Renal cortical epithelial cell (primary cell): ENCODE measurements at places on chromosomes 5 and 9.

DNA sequence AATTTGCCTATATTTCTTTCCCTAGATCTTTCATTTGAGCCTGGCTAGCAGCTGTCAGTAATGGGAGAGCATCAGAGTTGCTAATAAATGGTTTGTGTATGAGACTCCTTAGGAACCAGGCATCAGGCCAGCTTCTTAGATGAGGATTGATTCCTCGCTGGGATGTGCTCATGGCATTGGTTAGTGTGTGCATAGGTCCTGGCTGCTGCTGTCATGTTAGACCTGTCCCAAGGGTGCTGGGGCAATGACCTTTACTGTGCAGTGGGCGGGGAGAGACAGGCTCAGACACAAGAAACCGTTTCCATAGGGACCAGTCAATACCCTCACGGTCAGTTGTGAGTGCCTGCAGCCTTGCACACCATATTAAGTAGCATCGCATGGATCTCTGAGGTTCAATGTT, 112.3 kb upstream of the NR3C1 start:
- DNase-seq: no peak

- DNase-seq: peak; percentile 53
Observed at GRCh38 chr5:157994906-157995519, 136.1 kb upstream of the CLINT1 start.

DNA sequence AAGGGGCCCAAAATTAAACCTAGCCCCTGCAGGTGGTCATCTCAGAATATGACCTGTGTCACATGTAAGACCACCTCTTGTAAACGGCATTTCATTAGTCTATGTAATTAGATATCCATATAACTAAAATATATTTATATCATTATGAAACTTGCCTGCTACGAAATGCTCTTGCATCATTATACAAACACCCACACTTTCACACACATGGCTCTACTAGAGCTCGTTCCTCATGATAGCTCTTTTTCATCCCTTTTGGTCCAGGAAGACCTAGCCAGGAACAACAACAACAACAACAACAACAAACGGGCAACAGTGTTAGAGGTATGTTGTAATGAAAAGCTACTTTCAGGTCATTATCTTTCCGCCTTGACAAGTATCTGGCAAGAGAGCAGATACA, 58.6 kb downstream of the LHFPL2 start:
- DNase-seq: no peak

- DNase-seq: peak; percentile 100
Observed at GRCh38 chr5:125484742-125485641, 738.6 kb upstream of the ZNF608 start.

- DNase-seq: no peak
Observed at GRCh38 chr9:37370968-37371563, 51.4 kb upstream of the GRHPR start.

DNA sequence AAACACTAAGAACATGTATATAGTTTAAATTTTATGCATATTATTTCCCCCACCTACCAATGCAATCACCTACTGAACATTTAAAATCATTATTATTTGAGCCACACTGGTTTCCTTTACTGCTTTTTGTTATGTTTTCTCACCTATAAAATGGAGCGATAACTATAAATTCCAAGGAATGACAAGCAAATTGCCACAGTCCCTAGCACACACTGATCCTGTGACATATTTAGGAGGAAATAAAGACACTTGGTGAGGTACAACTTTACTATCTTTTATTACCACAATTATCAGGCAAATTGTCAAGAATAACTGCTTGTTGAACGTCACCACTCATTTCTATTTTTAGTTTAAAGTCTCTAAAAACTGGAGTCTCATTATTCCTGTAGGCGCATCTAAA, 1693.6 kb downstream of the EFNA5 start:
- DNase-seq: no peak

DNA sequence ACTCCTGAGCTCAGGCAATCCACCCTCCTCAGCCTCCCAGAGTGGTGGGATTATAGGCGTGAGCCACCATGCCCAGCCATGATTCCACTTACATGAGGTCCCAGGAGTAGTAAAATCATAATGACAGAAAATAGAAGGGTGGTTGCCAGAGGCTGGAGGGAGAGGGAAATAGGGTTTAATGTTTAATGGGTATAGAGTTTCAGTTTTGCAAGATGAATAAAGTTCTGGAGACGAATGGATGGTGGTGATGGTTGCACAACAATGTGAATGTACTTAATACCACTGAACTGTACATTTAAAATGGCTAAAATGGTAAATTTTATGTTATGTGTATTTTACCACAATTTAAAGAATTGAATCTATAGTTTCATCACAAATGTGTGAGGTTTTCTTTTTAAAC, 146.5 kb upstream of the ABCA1 start:
- DNase-seq: peak; percentile 53

DNA sequence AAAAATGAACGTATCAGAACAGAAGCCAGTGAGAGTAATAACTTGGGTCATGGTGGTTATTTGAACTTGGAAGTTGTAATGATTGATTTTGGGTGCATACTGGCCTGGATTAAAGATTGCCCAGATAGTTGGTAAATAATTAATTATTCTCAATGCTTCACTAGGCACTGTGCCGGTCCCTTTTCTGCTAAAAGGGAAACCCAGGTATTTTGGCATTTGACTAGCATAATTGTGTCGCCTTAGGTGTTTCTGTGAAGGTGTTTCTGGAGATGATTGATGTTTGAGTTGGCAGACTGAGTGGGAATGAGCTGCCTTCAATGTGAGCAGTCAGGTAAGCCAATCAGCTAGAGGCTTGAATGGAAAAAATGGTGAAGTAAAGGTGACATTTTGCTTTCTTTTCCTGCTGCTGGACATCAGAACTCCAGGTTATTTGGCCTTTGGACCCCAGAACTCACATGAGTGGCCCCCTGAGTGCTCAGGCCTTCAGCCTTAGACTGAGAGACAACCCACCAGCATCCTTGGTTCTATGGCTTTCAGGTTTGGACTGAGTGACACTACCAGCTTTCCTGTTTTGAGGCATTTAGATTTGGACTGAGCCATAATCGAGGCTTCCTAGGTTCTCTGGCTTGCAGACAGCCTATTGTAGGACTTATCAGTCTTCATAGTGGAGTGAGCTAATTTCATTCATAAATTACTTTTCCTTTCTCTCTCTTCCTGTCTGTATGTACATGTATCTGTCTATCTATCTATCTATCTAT, 120.7 kb upstream of the PAPPA start:
- DNase-seq: peak; percentile 94

- no peak for DNase-seq
Observed at GRCh38 chr9:133518200-133518599, 6.6 kb downstream of the MYMK start.

- no peak for DNase-seq
Observed at GRCh38 chr9:134346840-134347583, 20.8 kb downstream of the RXRA start.

DNA sequence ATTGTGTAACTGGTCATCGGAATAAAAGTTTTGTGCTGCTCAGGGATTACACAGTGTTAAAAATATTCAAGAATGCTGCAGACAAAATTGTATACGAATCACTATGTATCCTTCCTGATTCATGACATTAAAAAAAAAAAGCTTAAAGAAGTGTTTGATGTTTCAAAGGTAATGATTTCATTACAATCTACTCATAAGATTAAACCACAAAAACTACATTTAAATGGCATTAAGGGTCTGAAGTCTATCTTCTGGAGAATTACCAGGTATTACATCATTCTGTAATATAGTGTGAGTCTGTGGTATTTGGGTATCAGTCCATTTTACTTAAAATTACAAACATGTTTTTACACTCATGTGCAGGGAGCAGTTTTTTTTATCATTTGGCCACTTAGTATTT, 324.4 kb downstream of the NDUFS4 start:
- DNase-seq: no peak

DNA sequence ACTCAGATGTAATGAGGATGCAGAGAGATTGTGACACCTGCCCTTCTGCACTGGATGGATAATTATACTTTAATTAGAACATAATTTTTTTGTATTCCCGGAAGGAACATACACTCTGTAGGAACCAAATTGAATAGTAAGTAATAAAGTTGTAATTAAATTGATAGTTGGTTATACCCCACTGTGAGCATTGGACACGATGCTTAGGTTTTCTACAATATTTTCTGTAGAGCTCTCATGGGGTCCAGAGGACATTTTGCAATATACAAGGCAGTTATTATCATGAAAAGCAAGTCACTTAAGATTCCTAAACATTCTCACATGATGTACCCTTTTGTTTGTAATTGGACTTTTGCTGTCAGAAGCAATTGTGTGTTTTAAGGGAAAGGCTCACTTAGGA, 63.4 kb downstream of the DIRAS2 start:
- no peak for DNase-seq

- no peak for DNase-seq
Observed at GRCh38 chr9:117587263-117587662, 116.9 kb upstream of the TLR4 start.

GRCh38 chr9:81621785-81622259, 67.5 kb downstream of the TLE1 start:
- no peak for DNase-seq
